ENCODE measurements at places on chromosomes 7 and 10. TPM values are rescaled to one million over a fixed set of nuclear protein-coding genes. Genes with fewer than 3 reads are reported as not detected.

DNA sequence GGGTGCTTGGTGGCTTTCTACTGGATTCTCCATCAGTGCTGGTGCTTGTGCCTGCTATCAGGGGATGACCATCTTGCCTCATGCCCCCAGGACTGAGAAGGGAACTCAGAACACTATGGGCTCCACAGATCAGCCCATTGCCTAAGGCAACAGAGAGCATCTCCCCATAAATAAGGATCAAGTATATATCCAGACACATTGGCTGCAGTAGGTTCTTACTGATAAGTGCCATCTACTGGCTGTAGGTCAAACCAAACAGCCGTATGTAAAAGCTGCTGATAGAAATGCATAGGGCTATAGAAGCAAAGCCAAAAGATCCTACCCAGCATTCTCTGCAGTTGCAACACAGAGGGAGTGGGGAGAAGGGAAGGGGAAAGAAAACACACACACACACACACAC lies 153.7 kb downstream of the CDK14 start:
- DNase-seq, result no peak

DNA sequence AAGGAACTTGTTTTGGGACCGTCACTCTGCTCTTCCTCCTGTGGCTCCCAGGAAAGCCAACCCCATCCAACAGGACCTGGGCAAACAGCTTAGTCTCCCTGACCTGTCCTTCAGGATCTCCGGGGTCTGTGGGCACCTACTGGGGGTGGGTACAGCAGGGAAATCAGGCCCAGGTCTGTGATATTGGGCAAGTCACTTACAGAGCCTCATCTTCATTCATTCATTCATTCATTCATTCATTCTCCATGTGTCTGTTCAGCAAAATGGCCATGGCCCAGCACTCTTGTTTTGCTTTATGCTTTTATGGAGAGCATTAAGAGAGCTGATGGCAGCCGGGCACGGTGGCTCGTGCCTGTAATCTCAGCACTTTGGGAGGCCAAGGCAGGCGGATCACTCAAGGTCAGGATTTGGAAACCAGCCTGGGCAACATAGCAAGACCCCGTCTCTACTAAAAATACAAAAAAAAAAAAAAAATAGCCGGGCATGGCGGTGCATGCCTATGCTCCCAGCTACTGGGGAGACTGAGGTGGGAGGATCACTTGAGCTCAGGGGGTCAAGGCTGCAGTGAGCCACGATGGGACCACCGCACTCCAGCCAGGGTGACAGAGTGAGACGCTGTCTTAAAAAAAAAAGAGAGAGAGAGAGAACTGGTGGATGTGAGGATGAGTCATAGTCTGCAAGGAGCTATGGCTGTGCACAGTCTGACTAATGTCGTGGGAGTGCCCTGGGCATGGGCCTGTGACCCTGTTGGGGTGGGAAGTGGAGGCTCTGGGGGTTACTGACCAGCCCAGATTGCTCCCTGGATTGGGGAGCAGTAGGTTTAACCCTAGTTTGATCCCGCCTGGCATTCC lies 54.3 kb downstream of the CLIP2 start:
- DNase-seq, result no peak

GRCh38 chr7:156017916-156018700 lies 205.8 kb upstream of the SHH start:
- DNase-seq, result no peak

DNA sequence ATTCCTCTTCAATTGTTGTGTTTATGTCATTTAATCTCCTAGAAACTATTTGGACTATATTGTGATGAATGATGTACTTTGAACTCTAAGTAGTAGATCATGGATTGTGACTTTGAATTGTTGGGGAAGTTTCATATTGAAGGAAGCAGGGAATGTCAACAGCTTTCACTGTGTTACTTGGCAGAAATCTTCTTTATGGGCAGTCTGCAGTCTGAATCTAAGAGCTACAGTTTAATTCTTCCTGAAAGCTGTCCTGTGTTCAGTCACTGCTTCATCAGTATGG lies 91.6 kb downstream of the PPP1R9A start:
- DNase-seq, result no peak

DNA sequence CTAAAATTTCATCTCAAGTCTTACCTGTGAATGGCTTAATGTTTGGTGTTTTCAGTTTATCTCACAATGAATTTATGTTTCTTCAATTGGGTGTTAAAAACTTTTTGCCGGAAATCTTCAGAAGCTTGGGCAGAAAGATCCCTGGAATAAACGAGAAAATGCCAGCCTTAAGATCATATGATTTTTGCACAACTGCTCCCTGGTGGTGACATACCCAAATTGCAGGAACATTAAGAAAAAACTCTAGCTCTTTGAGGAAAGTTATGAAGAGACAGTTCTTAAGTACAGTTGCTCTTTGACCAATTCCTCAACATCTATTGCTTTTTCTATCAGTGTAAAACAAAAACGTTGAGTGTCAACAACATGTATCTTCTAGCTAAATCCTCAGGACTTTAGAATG lies 48.2 kb upstream of the CREB5 start:
- no peak for DNase-seq

DNA sequence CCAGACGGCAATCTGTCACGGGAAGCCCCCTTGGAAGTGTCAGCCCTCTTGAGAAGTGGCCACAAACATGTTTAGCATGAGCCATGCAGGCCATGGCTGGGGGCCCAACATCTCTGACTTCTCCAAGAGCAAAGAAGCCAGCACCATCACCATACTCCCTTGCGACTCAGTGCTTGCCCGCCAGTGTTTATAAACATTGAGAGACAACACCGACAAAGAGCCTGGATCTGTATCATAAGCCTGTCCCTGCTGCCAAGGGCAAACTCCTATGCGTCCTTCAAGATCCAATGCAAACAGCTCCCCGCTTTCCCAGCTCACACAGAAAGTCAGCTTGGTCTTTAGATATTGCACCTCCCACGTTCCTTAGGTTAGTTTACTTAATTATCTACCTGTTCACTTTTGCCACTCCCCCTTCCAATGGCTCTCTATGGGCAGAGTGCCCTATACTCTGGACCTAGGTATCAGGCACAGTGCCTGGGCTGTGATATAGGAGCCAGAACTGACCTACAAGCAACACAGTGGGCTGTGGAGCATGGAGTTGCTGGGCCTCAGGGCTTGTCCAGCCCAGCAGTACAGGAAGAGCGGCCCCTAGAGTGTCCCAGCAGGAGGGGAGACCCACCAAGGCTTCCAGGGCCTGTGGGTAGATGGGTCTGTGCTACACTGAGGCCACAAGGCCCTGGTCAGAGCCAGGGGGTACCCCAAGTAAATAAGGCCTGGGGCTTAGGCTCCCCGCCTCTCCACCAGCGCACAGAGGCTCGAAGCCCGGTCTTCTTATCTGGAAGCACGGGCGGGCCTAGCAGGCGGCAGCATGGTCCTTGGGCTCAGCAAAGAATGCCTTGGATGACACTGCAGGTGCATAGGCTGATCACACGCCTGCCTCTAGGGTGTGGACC lies 37.7 kb downstream of the CAMK2B start:
- peak; percentile 4 for DNase-seq

The ZCCHC24 gene
- 180 TPM for total RNA-seq
